Stimulated activated CD4-positive, alpha-beta T cell treated with anti-CD3 and anti-CD28 coated beads, Interleukin-4, amount 100 ng/mL, for 24 hours (primary cell): ENCODE measurements at places on chromosomes 7 and 10.

- DNase-seq: no peak
Observed at GRCh38 chr10:45592926-45593325, 79.6 kb downstream of the ZFAND4 start.

DNA sequence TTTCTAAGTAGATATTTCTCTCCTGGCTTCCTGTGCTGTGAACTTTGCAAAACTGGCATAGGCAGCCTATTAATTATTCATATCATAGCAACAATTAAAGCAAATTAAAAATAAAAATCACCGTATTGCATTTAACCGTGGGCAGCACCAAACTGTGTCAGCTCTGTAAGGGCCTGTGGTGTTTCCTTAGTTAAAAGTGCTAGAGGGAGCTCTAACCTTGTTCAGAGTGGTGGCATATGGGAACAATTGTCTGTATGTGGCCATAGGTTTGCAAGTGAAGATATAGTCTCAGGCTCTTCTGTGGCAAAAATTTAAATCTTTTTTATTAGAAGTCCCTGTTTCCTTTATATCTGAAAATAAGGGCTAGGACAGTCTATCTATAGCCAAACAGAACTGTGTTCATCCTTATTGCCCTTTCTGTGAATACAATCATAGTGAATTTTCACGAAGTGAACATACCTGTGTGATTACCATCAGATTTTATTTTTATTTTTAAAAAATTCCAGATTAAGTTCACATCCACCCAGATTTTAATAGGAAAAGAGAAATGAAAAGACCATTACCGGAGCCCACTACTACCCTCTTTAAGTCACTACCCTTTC lies 92.6 kb downstream of the POLL start:
- no peak for DNase-seq

GRCh38 chr10:70866424-70866823 lies 21.9 kb downstream of the PCBD1 start:
- no peak for DNase-seq

- DNase-seq: no peak
Observed at GRCh38 chr10:66931340-66931948, 5.6 kb downstream of the LRRTM3 start.

DNA sequence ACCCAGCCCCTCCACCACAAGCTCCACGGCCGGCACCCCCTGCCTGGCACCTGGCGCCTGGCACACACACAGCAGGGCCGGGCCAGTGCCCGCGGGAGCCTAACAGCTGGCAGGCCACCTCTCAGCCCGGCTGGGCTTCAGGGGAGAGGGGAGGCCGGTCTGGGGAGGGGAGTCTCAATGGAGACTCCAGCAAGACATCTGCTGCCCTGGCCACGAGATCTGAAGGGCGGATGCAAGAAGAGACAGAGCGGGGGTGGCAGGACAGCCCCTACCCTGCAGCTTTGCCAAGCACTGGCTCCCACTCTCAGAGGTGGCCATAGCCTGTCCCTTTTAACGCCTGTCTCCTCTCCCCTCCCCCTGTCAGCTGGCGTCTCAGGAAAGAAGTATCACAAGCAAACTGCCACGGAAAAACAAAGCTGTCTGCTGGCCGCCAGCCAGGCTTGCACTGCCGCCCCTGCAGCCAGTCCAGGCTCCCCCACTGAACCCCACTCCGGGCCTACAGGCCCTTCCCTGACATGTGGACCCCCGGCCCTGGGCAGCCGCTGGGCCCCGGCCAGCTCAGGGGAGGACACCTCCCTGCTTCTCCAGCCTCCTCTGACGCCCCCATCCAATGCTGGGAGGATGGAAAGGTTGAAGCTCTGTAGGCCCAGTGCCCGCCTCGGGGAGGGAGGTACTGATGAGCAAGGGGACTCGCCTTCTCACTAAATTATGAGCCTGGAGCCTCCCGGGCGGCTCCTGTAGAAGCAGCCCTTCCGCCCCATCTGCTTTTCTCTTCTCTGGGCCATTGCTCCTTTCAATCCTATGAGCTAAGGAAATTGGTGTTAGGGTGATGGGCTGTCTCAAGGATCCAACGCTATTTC lies 178.4 kb downstream of the ARHGAP12 start:
- no peak for DNase-seq

GRCh38 chr10:68156373-68157185 lies 47.3 kb downstream of the MYPN start:
- DNase-seq: peak; percentile 69

DNA sequence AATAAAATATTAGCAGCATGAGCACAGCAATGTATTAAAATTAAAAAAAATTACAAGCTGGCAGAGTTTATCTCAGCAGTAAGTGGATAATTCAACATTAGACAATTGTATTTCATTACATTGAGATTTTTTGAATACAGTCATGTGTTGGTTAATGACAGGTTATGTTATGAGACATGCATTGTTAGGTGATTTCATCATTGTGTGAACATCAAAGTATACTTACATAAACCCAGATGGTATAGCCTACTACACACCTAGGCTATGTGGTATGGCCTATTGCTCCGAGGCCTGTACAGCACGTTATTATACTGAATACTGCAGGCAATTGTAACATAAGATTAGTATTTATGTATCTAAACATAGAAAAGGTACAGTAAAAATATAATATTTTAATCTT lies 29.7 kb downstream of the CCDC6 start:
- DNase-seq: no peak
